H1 (cell line): ENCODE measurements at places on chromosomes 12 and 14. TPM values are rescaled to one million over a fixed set of nuclear protein-coding genes. Genes with fewer than 3 reads are reported as not detected.

The ALX1 gene
- total RNA-seq = 0.73 and 0.80 TPM in 2 replicates

GRCh38 chr12:83666690-83667089 lies 980.0 kb downstream of the TMTC2 start:
- DNase-seq = no peak

The GDF3 gene
- 12.6 and 16.8 TPM in 2 replicates for total RNA-seq

GRCh38 chr12:81297601-81298000 lies 219.7 kb downstream of the ACSS3 start:
- DNase-seq = no peak

GRCh38 chr14:88904864-88905263 lies 80.4 kb downstream of the TTC8 start:
- DNase-seq = no peak

GRCh38 chr12:3863756-3864155 lies 9.4 kb downstream of the PARP11 start:
- no peak for DNase-seq

GRCh38 chr12:12718853-12719252 lies 1.7 kb downstream of the CDKN1B start:
- no peak for DNase-seq

The ADAM21 gene
- total RNA-seq = not detected in 2 replicates

The LRIG3 gene
- 9.1 and 9.3 TPM in 2 replicates for total RNA-seq

- DNase-seq = no peak
Observed at GRCh38 chr12:9669534-9669933, at the start of gene CLEC2D. Gene CLEC2D (plus strand): TSS chr12:9669713. CDS start chr12:9669735, 22 bp downstream.

The AKAP6 gene
- total RNA-seq = 0.61 and 0.89 TPM in 2 replicates

- DNase-seq = peak; percentile 58
Observed at GRCh38 chr12:63420206-63420644, 248.1 kb downstream of the DPY19L2 start.

- DNase-seq = no peak
Observed at GRCh38 chr14:31884776-31885379, 192.2 kb upstream of the ARHGAP5 start.

DNA sequence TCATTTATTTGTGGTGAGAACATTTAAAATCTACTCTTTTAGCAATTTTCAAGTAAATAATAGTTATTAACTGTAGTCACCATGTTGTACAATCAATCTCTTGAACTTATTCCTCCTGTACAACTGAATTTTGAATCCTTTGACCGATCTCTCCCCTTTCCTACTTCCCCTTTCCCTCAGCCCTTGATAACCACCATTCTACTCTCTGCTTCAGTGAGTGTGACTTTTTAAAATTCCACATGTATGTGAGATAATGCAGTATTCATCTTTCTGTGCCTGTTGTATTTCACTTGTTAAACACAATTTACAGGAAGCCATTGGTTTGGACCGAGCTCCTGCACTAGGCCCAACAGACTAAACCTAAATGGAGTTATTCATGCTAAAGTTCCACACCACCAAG lies 458.9 kb upstream of the PDE3A start:
- DNase-seq = no peak

DNA sequence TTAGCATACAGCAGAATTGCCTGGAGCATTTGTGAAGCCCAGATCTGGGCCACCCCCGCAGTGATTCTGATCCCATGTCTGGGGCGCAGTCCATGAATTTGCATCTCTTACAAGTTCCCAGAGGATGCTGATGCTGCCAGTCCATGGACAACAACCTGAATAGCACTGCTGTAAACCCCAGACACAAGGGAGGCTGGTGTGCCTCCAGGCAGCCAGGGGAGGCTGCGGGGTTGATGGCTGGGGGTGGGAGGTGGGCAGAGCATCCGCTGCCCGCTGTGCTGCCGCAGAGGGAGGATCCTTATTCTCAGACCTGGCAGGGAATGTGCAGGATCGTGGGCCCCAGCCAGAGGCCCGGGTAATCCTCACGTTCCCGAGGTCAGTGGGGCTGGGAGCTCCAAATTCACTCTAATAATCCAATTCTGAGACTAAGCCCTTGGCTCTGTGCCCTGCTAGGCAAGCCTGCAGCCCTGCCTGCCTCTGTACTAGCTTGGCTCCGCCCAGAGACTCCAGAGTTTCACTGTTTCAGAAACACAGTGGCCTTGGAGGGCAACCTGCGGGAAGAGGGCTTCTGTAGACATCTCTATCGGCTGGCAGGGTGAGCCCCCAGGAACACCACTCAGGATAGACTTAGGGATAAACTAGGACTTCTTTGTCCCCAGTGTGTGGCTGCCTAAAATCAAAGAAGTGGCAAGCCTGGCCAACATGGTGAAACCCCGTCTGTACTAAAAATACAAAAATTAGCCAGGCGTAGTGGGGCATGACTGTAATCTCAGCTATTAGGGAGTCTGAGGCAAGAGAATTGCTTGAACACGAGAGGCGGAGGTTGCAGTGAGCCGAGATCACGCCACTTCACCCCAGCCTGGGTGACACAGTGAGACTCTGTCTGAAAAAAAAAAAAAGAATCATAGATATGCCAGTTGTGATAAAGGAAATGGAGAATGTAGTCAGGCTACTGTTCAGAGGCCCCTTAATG lies 17.8 kb upstream of the MLEC start:
- DNase-seq = no peak

The RNASE7 gene
- total RNA-seq = not detected in 2 replicates

- DNase-seq = no peak
Observed at GRCh38 chr14:106875503-106875902, 1349.1 kb downstream of the TMEM121 start.

- DNase-seq = no peak
Observed at GRCh38 chr12:72330301-72330700, 58.1 kb downstream of the TRHDE start.

DNA sequence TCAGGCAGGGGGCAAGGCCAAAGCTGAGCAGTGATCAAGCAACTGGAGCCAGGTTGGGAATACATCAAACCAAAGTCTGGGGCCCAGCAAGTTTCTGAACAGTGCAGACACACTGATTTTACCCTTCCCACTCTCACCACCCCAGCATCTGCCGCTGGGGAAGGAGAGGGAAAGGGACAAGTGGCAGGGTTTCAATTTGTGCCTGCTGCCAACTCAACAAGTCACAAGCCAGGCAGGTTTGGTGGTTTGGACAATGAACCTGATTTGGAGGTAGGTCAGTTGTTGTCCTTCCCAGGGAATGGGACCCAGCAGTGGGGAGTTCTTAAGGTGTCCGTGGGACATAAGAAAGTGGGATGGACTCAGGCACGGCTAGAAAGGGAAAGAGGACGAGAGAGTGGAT lies 151.9 kb upstream of the NOS1 start:
- no peak for DNase-seq

The PTGER2 gene
- total RNA-seq = 1.2 TPM in 2 replicates

The LTBP2 gene
- 0.59 and 0.89 TPM in 2 replicates for total RNA-seq

The PRH1 gene
- 4.3 and 6.5 TPM in 2 replicates for total RNA-seq

GRCh38 chr14:67710209-67710608 lies 8.5 kb downstream of the RDH12 start:
- no peak for DNase-seq

The KRT4 gene
- total RNA-seq = not detected in 2 replicates

DNA sequence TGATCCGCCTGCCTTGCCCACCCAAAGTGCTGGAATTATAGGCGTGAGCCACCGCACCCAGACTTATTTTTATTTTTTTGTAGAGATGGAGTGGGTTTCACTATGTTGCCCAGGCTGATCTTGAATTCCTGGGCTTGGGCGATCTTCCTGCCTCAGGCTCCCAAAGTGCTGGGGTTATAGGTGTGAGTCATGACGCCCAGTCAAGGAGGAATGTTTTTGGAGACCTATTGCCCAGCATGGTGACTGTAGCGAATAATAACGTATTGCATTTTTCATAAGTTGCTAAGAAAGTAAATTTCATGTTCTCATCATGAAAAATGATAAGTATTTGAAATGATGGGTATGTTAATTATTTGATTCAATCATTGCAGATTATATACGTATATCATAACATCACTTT lies 46.5 kb downstream of the TEAD4 start:
- no peak for DNase-seq

- no peak for DNase-seq
Observed at GRCh38 chr12:113237748-113238147, 16.5 kb downstream of the TPCN1 start.

The MYRFL gene
- total RNA-seq = 1.4 and 2.0 TPM in 2 replicates

The JDP2 gene
- 23.6 and 27.2 TPM in 2 replicates for total RNA-seq

DNA sequence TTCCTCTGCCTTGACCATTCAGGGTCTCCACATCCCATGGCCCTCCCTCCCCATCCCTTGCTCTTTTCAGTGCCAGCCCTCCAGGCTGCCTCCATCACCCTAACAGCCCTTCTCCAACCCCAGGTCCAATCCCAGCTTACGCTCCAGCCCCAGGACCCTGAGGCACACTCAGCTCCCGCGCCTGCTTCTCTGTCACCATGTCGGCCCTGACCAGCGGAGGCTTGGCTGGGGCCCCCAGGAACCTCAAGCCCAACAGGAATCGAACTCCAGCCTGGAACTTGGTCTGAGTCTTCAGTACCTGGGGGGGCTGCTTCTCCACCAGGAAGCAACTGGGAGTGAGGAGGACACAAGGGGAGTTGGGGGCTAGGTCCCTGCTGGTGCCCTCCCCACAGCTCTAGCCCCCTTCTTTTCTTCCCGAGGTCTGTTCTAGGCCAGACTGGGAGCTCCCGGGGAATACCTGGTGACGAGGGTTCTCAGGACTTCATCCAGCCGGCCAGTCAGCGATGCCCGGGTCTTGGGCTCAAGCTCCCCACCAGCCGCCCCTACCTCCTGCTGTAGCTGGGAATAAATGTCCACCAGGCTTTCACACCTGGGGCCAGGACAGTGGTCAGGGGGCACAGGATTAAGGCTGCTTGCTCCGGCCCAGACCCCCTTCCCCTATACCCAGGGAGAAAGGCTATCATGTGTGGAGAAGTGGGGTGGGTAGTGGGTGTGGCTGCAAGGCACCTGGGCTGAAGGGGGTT lies 6.0 kb downstream of the STAT6 start:
- DNase-seq = no peak

The SLC24A4 gene
- total RNA-seq = 0.44 and 0.89 TPM in 2 replicates

DNA sequence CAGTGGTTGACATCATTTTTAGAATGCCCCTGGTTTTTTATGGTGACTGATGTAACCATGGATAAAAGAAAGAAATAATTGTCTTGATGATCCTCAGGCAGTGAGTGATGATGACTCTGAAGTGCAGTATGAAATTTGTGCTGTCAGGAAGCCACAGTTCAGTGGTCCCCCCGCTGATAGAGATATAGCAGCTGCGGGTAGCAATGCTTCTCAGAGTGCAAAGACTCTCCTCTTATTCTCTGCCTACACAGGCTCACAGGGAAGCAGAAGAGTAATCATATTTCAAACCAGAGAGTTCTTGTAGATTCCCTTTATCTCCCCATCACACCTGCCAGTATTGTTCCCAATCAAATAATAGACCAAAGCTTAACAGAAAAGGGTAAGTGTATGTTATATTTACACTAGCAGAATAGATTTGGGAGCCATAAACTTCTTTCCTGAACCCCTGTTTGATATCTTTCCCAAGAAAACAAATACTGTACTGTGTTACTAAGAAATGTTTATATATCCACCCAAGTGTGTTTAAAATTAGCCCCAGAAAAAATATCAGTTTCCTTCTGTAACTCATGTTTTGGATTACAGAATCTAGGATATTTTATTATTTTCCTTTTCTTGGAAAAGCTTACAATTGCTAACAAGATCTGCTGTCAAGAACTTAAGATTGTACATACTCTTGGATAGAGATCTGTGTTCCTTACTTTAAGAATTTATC lies 1817.4 kb upstream of the FLRT2 start:
- DNase-seq = no peak

The CCDC196 gene
- total RNA-seq = not detected in 2 replicates

The FIGNL2 gene
- 6.5 and 7.5 TPM in 2 replicates for total RNA-seq

The ACOT6 gene
- not detected in 2 replicates for total RNA-seq

GRCh38 chr12:1800401-1801302 lies 19.7 kb upstream of the LRTM2 start:
- DNase-seq = peak; percentile 68
